ENCODE measurements at places on chromosomes 4 and X. TPM values are rescaled to one million over a fixed set of nuclear protein-coding genes. Genes with fewer than 3 reads are reported as not detected.

DNA sequence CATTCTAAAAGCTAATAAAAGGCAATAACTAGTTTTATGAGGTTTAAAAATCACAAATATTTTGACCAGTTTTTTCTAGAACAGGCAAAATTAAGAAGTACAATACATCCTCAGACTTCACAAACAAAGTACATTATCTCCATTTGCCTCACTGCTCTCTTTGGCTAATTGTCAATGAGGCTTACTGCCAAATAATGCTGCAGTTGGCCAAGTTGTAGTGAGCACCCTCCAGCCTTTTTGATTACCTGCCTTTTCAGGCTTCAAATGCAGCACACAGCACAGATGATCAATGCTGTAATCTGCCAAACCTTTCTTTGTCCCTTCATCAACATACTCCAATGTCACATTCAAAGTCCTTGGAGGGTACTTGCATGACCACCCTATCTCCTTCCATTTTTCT lies 605.2 kb downstream of the KLHL13 start:
- DNase-seq = no peak

GRCh38 chrX:42948723-42949657 lies 171.0 kb upstream of the PPP1R2C start:
- DNase-seq = no peak

DNA sequence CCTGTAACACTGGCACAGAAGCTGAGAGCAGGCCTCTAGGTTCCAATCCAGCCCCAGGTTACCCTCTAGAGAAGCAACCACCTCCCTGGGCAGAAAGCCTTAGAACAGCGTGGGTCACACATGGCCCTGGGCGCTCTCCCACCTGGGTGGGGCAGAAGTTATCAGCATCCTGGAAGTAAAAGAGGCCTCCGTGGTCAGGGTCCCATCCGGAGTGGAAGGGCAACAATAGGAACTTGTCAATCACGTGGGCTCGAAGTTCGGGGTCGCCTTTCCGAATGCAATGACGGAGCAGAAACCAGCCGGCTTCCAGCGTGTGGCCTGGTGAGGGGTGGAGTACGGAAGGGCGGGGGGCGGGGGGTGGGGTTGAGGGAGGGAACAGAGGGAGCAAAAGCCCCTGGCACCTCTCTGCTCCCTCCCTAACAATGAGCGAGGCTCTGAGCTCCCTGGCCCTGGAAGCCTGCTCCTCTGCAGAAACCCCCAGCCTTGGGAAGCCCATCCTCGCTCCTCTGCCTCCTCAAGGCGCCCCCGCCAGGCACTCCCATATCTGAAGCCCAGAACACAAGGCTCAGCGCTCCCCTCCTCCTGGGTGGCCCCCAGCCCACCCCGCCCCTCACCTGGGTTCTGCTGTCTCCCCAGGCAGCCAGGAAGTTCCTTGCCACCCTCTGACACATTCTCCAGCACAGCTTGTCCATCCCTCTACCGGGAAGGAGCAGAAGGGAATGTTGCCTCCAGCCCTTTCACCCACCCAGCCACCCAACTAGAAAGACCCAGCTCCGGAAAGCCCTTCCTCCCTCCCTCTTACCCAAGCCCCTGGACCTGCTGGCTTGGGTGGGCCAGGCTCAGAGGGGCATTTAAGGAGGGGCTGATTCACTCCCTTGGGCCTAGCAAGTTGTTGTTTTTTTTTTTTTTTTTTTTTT lies 2.8 kb downstream of the RENBP start:
- no peak for DNase-seq

DNA sequence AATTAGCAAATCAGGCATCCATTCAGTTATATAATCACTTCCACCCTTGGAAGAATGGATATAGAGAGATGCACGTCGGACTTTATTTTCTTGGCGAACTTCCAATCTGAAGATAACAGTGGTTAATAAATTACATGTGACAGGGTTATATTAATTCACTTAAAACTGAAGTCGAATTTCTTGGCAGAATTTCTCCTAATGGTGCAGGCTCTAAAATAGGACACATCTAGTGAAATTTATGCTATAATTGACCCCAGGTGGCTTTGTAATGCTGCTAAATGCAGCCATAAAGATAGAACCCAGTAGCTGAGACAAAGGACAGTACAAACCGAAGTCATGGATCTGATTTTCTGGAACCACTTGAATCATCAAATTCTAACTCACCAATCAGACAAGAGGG lies 20.8 kb upstream of the SLC10A4 start:
- DNase-seq = no peak

DNA sequence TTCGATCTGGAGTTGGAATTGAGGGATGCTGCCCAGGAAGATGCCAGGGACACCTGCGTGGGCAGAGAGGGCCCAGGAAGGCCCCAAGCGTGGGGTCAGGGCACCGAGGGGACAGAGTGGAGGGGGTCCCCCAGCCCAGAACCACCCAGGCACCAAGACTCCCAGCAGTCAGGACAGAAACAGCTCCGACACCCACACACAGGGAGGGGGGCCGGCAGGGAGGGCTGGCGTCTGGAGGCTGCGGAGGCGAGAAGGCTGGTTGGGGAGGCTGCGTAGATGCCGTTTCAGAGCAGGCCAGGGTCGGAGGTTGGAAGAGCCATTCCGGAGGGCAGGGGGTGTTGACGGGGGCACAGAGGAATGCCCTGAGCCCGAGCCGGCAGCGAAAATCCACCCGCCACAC lies 23.6 kb downstream of the ATP5ME start:
- DNase-seq = no peak

DNA sequence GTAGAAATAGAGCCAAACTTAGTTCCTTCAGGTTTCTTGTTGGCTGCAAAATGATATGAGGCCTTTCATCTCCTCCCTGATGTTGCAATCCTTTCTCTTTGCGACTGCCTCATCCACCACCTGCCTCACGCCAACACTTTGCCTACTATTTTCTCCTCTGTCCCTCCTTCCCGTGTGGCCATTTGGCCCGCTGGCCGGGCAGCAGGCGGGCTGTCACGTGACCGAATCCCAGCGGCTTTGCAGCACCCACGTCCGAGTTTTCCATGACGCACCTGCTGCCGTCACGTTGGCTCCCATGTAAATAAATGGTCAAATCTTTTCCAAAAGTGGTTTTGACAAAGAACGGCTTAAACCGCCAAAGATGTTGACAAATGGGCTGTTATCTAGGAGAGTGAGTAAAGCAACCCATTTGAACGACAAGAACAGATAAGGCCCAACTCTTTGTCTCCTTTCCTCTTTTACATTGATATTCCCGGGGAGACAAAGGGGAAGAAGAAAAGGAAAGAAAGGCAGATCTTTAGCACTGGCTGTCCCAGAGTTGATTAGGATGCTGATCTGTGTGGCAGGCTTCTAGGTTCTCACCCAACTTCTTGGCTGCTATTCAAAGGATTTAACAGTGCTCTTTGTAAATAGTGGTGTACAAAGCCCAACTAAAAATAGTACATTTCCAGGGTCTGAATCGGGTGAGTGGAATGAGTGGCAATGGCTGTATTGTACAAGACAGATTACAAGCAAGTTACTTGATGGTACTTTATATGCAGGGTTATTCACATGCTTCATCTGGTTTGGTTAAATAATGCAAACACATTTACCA lies 174.2 kb upstream of the JADE1 start:
- no peak for DNase-seq

- DNase-seq = no peak
Observed at GRCh38 chrX:112641449-112641848, 38.3 kb downstream of the LHFPL1 start.

- peak; percentile 81 for DNase-seq
Observed at GRCh38 chr4:108018040-108018883, 28.6 kb downstream of the HADH start.

DNA sequence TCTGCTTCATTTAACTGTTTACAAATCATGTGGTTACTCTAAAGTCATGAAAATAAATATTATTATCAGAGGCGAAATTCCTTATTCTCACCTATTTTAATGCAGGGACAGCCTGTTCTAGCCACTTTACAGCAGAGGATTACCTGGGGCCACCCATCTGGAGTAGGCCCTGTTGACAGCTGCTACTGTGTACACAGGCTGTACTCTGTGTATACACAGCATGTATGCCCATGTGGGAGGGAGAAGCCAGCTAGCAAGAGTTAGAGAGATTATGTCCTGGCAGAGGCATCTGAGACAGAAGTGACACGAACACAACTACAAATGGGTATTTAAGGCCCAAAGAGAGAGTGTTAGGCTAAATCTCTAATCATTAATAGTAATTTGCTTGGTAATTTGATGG lies 62.1 kb downstream of the GPRIN3 start:
- DNase-seq = no peak

- peak; percentile 27 for DNase-seq
Observed at GRCh38 chr4:74934016-74934831, 1.3 kb downstream of the PARM1 start.

DNA sequence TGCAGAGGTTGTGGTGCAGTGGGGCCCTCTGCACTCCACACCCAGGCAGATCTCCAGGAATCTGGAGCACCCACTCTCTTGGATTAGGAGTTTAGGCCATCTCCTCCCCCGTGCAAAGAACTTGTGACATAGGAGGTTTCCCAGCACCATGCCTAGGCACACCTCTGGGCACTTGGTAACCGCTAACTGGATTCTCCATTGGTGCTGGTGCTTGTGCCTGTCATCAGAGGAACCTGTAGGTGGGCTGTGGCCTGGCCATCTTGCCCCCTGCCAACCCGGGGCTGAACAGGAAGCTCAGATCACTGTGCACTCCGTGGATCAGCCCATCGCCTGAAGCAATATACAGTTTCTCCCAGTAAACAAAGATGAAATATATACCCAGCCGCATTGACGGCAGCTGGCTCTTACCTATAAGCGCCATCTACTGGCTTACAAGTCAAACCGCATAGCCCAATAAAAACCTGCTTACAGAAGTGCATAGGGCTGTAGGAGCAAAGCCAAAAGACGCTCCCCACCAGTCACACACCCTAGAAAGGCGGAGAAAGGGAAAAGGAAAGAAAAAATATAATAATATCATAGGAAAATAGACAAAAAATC lies 19.1 kb upstream of the TEX13B start:
- peak; percentile 38 for DNase-seq

GRCh38 chrX:131217989-131218388 lies 71.1 kb downstream of the IGSF1 start:
- DNase-seq = no peak

GRCh38 chr4:105605493-105605892 lies 53.1 kb downstream of the ARHGEF38 start:
- no peak for DNase-seq

DNA sequence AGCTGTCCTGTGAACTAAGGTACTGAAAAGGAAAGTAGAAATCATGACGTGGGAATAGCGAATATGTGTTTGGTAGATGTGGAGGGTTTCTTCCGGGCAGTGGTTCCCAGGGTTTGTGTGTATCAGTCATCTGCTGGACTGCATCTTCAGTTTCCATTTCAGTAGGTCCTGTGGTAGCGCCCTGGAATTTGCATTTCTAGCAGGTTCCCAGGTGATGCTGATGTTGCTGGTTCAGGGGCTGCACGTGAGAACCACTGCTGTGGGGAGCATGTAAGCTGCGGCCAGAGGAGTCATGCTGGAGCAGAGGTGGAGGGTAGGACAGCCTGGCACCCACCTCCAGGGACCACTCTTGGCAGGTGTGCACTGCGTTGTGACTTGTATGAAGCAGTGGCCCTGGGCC lies 47.1 kb downstream of the ARHGAP10 start:
- no peak for DNase-seq

DNA sequence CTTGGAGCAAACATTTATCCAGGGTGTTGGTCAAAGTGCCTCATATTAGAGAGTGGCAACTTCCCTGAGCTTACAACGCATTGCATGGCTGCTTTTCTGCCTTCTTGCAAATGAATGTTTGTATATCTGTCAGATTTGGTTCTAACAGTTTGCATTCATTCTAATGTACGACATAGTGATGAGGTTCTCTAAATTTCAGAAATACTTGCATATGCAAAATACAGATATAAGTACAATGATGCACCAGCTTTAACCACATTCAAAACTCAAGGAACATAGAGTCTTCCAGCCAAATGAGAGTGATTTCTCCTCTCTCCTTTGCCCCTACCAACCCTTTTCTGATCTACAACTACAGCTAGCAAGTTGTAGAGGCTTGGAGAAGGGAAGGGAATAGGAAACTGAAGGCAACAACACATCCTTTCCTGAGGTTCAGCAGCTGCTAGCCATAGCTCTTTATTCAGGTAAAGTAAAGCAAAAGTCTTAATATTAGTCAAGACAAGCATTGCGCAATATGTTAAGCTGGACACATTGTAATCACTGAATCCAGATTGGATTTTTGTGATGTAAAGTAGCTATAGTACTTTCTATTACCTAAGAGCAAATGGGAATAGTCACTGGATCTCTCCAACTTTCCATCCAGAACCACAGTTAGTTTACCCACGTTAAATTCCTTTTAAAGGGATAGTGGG lies 6.3 kb downstream of the TKTL2 start:
- no peak for DNase-seq

GRCh38 chrX:20412871-20413486 lies 146.3 kb upstream of the RPS6KA3 start:
- no peak for DNase-seq

DNA sequence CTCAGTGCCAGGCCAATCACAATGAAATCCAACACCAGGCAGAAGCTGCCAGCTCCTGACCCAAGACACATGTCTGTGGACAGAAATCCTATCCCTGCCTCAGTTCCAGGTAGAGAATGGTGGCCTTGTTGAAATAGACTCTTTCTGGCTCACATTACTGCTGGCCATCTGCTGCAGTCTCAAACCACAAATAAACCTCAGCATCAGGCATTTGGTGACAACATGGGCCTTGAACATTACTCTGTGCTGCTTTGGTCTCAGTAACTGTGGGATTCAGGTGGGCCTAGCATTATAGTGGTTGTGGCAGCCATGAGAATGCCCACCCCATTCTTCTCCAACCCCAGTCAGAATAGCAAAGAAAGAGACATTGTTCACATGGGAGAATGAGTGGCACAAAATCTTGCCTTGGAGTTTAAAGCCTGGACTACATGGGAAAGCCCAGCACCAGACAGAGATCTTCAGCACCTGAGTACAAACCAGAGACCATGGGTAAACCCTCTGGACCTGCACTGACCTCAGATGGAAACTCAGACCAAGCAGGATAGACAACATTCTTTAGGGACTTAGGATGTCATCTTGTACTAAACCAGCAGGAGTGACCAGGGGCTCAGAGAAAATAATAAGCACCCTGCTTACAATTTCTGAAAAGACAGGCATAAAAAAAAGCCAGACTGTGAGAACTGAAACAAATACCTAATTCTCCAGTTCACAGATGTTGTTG lies 50.4 kb upstream of the TRAM1L1 start:
- no peak for DNase-seq

DNA sequence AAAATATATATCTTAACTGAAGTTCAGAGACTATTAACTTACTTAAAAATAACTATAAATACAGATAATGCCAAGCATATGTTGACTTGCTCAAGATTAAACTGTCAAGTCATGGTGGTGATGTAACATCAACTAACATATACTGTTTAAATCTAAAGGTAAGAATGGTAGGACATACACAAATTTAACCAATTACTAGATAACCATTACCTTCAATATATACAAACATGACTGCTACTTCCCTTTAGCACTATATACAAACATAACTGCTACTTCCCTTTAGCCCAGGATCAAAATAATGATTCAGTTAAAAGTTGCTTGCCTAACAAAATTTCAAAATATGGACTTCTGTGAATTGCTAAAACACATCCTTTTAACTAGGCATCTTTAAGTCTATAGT lies 14.9 kb downstream of the HNRNPD start:
- DNase-seq = no peak

The USP17L12 gene
- total RNA-seq = not detected

The PCDH10 gene
- total RNA-seq = 0.22 TPM

The ZCCHC12 gene
- under 0.01 TPM for total RNA-seq

The HMGB3 gene
- 24.4 TPM for total RNA-seq

The S100P gene
- 0.40 TPM for total RNA-seq

The TKTL2 gene
- not detected for total RNA-seq

The TMSB15C gene
- total RNA-seq = 6.1 TPM

The CFP gene
- total RNA-seq = under 0.01 TPM

The NDST3 gene
- not detected for total RNA-seq

The TRIM61 gene
- not detected for total RNA-seq

The TRO gene
- 1.1 TPM for total RNA-seq

The AFM gene
- not detected for total RNA-seq

The DUX4 gene
- total RNA-seq = not detected

Data from lung microvascular endothelial cell (primary cell).